Neural progenitor cell (in vitro differentiated cells): ENCODE measurements at places on chromosomes 1 and 21.

DNA sequence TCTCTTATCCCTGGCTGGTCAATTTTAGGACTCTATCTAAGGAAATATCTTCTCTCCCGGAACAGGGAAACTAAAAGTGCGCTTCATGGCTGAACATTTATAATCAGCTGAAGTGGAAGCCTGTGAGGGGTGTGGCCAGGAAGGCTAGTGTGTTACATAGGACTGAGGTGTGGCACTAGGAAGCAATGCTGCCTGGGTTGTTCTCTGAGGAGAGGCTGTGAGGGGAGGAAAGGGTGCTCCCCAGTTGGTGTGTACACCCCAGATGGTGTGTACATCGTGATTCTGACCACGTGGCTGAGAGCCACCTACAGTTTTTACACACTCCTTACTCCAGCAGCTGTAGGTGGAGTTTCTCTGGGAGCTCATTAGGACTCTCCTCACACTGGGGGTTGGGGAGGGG lies 16.3 kb downstream of the NTPCR start:
- DNase-seq = no peak
- H3K27ac ChIP-seq = no peak overlapping the region
- no peak overlapping the region for H3K4me3 ChIP-seq

GRCh38 chr1:157183870-157184269 lies 45.7 kb upstream of the ETV3 start:
- no peaks in the 10 kb centered on the region for H3K27me3 ChIP-seq
- no peak for DNase-seq
- no peak overlapping the region for H3K4me3 ChIP-seq
- no peak overlapping the region for H3K27ac ChIP-seq

- peaks cover 41% of the 10 kb centered on the region for H3K27me3 ChIP-seq
- no peak overlapping the region for H3K4me3 ChIP-seq
- H3K4me1 ChIP-seq = no peaks in the 10 kb centered on the region
- H3K27ac ChIP-seq = no peak overlapping the region
- DNase-seq = peak; percentile 77
Measured at GRCh38 chr1:94061513-94062443, 59.2 kb downstream of the ABCA4 start.

DNA sequence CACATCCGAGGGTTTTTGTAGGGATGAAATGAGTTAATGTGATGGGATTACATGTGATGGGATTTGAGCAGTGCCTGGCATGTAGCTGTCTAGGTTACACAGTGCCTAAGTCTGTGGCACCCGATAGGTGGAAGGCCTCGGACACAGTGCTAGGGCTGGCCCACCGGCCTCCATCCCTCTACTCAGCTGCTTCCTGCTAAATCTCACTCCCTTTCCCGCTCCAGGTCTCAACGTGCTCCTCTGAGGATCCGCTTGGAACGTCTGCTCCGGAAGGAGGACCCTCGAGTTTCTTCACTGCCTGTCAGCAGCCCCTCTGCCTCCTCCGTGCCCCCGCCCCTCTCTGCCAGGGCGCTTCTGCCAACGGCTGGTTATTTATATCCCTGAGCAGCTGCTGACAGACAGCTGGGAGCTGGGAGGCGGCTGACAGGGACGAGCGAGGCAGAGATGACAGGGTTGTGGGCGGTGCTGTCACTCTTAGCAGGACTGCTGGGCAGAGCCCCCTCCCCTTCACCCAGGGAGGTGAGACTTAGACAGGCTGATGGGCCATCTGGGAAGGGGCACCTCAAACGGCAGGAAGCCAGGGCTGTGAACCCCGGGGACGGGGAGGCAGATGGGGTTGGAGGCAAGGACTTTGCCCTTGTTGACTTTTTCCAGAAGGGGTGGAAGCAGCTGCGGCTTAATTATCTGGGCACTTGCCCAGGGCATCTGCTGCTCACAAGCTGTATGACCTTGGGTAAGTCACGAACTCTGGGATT lies 26.6 kb upstream of the LRRN2 start:
- H3K4me3 ChIP-seq = no peak overlapping the region
- H3K36me3 ChIP-seq = no peaks in the 10 kb centered on the region
- peaks cover 48% of the 10 kb centered on the region for H3K4me1 ChIP-seq
- peak; percentile 26 for DNase-seq
- H3K27ac ChIP-seq = no peak overlapping the region
- peaks cover 79% of the 10 kb centered on the region for H3K27me3 ChIP-seq

GRCh38 chr1:56836359-56836758 lies 17.2 kb upstream of the FYB2 start:
- no peaks in the 10 kb centered on the region for H3K36me3 ChIP-seq
- H3K27ac ChIP-seq = no peak overlapping the region
- H3K27me3 ChIP-seq = no peaks in the 10 kb centered on the region
- H3K4me1 ChIP-seq = peaks cover 9% of the 10 kb centered on the region
- no peak overlapping the region for H3K4me3 ChIP-seq

DNA sequence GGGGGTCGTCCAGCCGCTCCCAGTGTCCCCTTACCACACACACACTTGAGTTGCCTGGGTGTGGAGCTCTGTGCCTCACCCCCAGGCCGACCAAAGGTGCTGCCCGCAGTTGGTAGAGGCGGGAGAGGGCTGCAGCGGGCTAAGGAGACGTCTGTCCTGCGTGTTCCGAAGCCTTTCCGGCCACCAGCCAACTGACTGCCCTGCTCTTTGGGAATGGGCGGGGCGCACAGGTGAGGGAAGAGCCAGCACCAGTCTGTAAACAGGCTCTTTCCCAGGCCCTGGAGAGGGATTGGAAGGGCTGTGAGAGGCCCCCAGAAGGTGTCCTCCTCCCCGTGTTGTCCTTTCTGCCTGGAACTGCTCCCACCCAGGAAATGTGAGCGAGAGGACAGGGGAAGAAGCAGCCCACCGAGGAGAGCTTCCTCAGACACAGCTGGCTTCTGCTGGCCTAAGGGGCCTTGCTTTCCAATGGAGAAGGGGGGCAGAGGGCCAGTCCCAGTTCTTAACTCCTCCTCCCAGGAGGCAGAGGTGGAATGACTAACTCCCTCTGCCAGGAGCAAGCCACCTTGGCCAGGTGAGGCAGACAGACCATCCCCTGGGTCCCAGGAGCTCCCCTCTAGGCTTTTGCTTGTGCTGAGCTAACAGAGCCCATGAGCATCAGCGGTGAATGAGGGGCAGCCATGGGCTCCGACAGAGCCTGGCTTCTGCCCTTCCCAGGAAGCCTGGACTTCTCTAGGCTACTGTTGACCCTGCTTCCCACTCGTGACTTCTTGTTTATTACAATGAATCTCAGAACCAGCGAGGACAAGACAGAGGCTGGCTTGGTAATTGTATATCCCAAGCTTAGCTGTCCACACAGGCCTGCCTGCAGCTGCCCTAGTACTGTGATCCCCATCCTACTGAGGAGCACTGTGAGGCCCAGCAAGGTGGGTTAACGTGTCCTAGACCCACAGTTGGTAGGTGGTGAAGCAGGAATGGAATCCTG lies 158.1 kb upstream of the COA6 start:
- no peaks in the 10 kb centered on the region for H3K36me3 ChIP-seq
- peaks cover 41% of the 10 kb centered on the region for H3K27me3 ChIP-seq
- DNase-seq = peak; percentile 36
- H3K27ac ChIP-seq = no peak overlapping the region
- H3K4me3 ChIP-seq = peak overlapping the region; percentile 79

GRCh38 chr1:87117761-87118368 lies 203.4 kb downstream of the HS2ST1 start:
- no peaks in the 10 kb centered on the region for H3K36me3 ChIP-seq
- H3K4me3 ChIP-seq = no peak overlapping the region
- no peak for DNase-seq
- no peak overlapping the region for H3K27ac ChIP-seq
- H3K27me3 ChIP-seq = no peaks in the 10 kb centered on the region

GRCh38 chr1:240869071-240869470 lies 257.1 kb upstream of the GREM2 start:
- no peaks in the 10 kb centered on the region for H3K36me3 ChIP-seq
- DNase-seq = no peak
- H3K27ac ChIP-seq = no peak overlapping the region
- no peaks in the 10 kb centered on the region for H3K27me3 ChIP-seq
- H3K4me1 ChIP-seq = no peaks in the 10 kb centered on the region

- H3K4me1 ChIP-seq = no peaks in the 10 kb centered on the region
- H3K27ac ChIP-seq = no peak overlapping the region
- no peak for DNase-seq
- no peak overlapping the region for H3K4me3 ChIP-seq
- no peaks in the 10 kb centered on the region for H3K36me3 ChIP-seq
Measured at GRCh38 chr1:109803901-109804331, 40.2 kb upstream of the EPS8L3 start.

GRCh38 chr1:100950781-100951180 lies 54.9 kb downstream of the SLC30A7 start:
- peak; percentile 49 for DNase-seq
- H3K4me3 ChIP-seq = no peak overlapping the region
- no peaks in the 10 kb centered on the region for H3K27me3 ChIP-seq
- peaks cover 9% of the 10 kb centered on the region for H3K36me3 ChIP-seq
- peak overlapping the region; percentile 63 for H3K27ac ChIP-seq

- no peak overlapping the region for H3K4me3 ChIP-seq
- no peaks in the 10 kb centered on the region for H3K27me3 ChIP-seq
- H3K36me3 ChIP-seq = no peaks in the 10 kb centered on the region
- H3K4me1 ChIP-seq = peaks cover 5% of the 10 kb centered on the region
- DNase-seq = no peak
Measured at GRCh38 chr1:115412286-115412685, 74.2 kb upstream of the NGF start.

DNA sequence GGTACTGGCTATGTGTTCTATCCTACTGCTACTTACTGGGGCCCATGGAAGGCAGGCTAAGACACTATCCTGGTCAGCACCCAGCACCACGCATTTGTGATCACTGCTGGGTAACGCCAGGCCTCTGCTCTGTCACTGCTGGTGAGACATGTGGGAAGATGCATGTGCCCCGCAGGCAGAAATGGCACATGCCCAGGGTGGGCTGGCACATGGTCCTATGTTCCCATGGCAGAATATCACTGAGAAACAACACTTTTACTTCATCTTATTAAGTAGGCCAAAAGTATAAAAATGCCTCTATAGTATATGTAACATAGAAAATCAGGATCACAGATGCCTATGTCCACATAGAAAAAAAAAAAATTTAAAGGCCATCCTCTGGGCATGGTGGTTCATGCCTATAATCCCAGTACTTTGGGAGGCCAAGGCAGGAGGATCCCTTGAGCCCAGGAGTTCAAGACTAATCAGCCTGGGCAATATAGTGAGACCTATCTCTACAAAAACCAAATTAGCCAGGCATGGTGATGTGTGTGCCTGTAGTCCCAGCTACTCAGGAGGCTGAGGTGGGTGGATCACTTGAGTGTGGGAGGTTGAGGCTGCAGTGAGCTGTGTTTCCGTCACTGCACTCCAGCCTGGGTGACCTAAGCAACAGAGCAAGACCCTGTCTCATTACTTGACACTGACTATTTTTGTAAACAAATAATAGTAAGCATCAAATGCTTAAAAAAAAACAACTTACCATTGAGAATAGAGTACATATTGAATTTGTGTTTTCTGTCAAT lies 11.5 kb downstream of the DDX59 start:
- H3K4me1 ChIP-seq = no peaks in the 10 kb centered on the region
- H3K27ac ChIP-seq = no peak overlapping the region
- no peak overlapping the region for H3K4me3 ChIP-seq

DNA sequence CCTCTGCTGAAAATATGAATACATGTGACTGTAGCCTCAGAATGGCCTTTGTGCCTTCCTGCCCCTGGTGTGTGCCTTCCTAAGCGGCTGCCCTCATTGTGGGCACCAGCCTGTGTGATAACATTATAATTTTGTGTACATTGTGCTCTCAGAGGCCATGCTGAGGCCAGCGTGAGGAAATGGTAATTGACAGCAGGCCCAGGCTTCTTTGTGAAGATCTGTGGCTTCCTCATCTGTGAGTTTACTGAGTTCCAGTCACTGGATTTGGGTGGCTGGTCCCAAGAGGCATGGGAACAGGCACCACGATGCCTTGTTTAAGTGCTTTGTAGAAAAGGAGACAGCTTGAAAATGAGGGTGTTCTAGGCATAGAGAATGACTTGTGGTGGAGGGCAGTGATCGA lies 389.3 kb downstream of the OMA1 start:
- H3K4me3 ChIP-seq = no peak overlapping the region
- no peaks in the 10 kb centered on the region for H3K36me3 ChIP-seq
- peaks cover 70% of the 10 kb centered on the region for H3K4me1 ChIP-seq
- DNase-seq = peak; percentile 28

- H3K27me3 ChIP-seq = no peaks in the 10 kb centered on the region
- no peak overlapping the region for H3K27ac ChIP-seq
- H3K4me1 ChIP-seq = no peaks in the 10 kb centered on the region
Measured at GRCh38 chr1:9784508-9785133, 39.1 kb downstream of the CLSTN1 start.

- no peak overlapping the region for H3K27ac ChIP-seq
- no peak for DNase-seq
- H3K36me3 ChIP-seq = no peaks in the 10 kb centered on the region
- H3K4me3 ChIP-seq = no peak overlapping the region
- no peaks in the 10 kb centered on the region for H3K4me1 ChIP-seq
Measured at GRCh38 chr1:221637641-221638041, 104.2 kb downstream of the DUSP10 start.

DNA sequence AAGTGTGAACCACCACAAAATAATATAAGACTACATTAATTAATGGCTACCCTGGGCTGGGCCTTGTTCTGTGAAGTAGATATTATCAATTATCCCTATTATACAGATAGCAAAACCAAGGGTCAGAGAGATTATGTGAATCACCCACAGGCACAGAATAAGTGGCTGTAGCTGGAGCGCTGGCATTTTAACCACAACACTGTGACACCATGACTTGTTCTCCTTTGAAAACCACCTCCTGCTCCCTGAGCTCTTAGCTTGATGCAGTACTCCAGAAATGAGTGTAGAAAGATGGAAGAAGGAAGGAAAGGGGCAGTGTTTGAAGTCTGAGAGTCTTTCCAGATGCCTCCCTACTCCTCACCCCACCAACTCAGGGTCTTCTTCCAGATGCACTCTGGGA lies 29.5 kb upstream of the JUN start:
- H3K27ac ChIP-seq = no peak overlapping the region
- peaks cover 49% of the 10 kb centered on the region for H3K27me3 ChIP-seq
- H3K4me1 ChIP-seq = peaks cover 6% of the 10 kb centered on the region
- H3K4me3 ChIP-seq = no peak overlapping the region

- no peaks in the 10 kb centered on the region for H3K4me1 ChIP-seq
- no peak for DNase-seq
- H3K36me3 ChIP-seq = no peaks in the 10 kb centered on the region
- no peak overlapping the region for H3K27ac ChIP-seq
- H3K27me3 ChIP-seq = no peaks in the 10 kb centered on the region
Measured at GRCh38 chr1:229217716-229218115, 53.2 kb upstream of the RAB4A start.

GRCh38 chr1:166988974-166989515 lies at the start of gene MAEL:
MAEL (plus strand) TSS chr1:166989280; CDS start chr1:166989353, 73 bp downstream.
- no peaks in the 10 kb centered on the region for H3K27me3 ChIP-seq
- no peaks in the 10 kb centered on the region for H3K36me3 ChIP-seq
- H3K27ac ChIP-seq = no peak within 1 kb of the TSS
- no peaks in the 10 kb centered on the region for H3K4me1 ChIP-seq
